Stimulated activated CD8-positive, alpha-beta memory T cell treated with anti-CD3 and anti-CD28 coated beads, Interleukin-7, amount 100 ng/mL, for 1 hour (primary cell): ENCODE measurements at places on chromosomes 2 and 18.

- no peak for DNase-seq
Measured at GRCh38 chr2:180187611-180188010, 180.5 kb upstream of the CWC22 start.

- no peak for DNase-seq
Measured at GRCh38 chr18:21194871-21195771, 46.9 kb upstream of the GREB1L start.

DNA sequence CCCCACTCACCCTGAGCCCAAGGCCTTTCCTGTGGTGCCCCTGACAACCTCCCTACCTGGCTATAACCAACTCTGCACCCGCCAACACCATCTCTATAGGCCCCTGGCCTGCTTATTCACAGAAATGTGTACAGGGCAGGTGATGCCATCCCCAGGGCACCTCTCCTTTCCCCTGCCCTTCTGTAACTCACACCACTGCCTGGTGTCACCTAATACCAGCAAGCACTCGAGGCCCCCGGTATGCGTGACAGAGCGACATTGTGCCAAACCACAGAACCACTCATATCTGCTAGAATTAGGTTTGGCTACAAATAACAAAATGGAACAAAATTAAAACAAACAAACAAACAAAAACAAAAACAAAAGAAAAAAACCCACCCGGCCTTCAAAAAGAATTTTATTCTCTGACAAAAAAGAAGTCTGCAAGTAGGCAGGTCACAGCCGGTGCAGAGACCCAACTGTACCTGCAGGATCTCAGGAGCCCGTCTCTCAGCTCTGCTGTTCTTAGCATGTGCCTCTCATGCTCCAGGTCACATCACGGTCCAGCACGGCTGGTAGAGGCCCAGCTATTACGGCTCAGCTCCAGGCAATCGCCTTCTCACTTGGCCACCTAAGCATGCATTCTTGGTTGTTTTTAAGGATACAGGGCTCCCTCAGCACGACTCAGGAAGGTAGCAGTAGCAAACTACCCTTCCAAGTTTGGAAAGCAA, 51.4 kb downstream of the FAM178B start:
- DNase-seq, result no peak

- DNase-seq, result no peak
Measured at GRCh38 chr2:29000481-29000880, 19.4 kb downstream of the TOGARAM2 start.

GRCh38 chr2:10228611-10229365, 73.9 kb upstream of the HPCAL1 start:
- no peak for DNase-seq

GRCh38 chr18:3498698-3499471, 48.9 kb downstream of the TGIF1 start:
- DNase-seq, result no peak

DNA sequence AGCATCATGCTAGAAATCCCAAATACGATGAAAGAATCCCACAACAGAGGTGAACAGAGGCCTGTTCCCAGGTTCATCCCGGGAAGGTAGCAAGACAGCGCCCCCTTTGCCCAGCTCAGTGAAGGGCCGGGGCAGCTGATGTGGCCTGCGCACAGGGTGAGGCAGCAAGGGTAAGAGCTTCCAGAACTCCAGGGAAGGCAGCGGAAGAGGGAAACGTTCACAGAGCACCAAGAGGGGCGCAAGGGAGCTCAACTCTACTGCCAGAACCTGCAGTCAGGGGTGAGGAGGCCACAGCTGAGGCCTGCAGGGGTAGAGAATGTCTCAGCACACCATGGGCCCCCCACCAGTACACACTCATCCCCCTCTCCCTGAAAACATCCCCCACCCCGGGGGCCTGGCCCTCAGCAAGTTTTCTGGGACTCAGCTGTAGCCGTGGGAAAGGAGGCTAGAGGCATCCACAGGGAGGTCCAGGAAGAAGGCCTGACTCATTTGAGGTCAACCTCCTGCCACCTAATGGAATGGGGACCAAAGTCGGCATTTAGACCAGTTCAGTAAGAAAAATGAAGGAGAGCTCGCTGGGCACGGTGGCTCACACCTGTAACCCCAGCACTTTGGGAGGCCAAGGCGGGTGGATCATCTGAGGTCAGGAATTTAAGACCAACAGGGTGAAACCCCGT, 95.6 kb upstream of the ASAP2 start:
- no peak for DNase-seq

DNA sequence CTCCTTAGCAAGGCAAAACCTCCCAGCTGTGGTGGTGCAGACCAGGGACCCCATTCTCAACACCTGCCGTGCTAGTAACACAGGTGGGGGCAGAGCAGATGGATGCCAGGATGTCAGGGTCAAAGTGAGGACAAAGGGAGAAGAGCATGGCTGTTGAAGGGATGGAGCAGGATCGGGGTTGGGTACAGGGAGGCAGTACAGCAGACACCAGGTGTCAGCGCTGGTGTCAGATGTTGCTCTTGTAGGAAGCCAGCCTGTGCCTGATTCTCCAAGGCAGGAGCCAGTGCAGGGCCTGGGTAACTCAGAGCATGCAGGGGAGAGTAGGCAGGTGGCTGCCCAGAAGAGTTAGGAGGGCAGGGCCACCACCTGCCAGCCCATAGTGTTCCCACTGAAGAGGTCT, 222.1 kb upstream of the SPRED2 start:
- no peak for DNase-seq

GRCh38 chr2:201929281-201930026, 104.2 kb upstream of the FZD7 start:
- DNase-seq, result no peak

GRCh38 chr2:159616286-159616701, at the start of gene BAZ2B:
Gene BAZ2B (minus strand): TSS chr2:159616548. CDS start chr2:159478719, 137,829 bp downstream.
- DNase-seq, result no peak

DNA sequence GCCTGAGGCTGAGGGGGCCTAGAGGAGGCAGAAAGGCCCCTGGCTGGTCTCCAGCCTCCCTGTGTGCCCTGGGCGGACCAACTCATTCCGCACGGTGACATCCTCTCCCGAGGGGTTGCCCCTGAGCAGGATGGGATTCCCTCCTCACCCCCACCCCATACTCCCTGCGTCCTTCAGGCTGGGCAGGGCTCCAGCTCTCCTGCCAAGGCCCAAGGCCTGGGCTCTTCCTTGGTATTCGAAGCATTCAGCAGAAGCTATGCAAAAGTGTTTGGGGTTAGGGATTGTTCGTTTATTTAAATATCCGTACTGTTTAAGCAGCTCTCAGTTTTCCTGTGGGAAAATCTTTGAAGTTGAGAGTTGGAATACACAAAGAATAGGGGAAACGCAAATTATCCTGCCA, 113.1 kb upstream of the RAB12 start:
- DNase-seq, result no peak

DNA sequence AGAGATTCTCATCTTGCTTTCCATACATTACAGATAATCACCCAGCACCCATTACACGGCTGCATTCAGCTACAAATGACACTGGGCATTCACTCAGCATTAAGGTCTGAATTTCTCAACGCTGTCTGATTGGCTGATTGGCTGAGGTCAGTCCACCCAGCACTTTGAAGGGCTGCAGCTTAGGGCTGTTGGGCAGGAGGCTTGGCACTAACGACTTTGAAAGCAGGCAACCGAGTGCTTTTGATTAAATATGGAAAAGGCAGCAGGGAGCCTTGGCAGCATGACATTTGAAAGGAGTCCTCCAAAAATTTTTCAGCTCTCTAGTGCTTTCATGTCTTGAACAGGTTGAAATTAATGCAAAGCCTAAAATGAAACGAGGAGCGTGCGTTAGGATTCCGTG, 253.0 kb downstream of the DCDC2C start:
- no peak for DNase-seq
